ENCODE measurements at places on chromosomes 4 and X.
A peak's percentile ranks its signal among the peaks of the same experiment; 100 is the strongest.

GRCh38 chr4:73856518-73856917, 3.4 kb downstream of the PF4V1 start:
- peak; percentile 40 for DNase-seq

- no peak for DNase-seq
These were observed 2.7 kb upstream of the PIR start for GRCh38 chrX:15495801-15496200.

GRCh38 chr4:71222661-71223060, 116.2 kb upstream of the SLC4A4 start:
- DNase-seq = no peak

- DNase-seq = no peak
These were observed 139.2 kb downstream of the PCDH18 start for GRCh38 chr4:137393044-137393443.

DNA sequence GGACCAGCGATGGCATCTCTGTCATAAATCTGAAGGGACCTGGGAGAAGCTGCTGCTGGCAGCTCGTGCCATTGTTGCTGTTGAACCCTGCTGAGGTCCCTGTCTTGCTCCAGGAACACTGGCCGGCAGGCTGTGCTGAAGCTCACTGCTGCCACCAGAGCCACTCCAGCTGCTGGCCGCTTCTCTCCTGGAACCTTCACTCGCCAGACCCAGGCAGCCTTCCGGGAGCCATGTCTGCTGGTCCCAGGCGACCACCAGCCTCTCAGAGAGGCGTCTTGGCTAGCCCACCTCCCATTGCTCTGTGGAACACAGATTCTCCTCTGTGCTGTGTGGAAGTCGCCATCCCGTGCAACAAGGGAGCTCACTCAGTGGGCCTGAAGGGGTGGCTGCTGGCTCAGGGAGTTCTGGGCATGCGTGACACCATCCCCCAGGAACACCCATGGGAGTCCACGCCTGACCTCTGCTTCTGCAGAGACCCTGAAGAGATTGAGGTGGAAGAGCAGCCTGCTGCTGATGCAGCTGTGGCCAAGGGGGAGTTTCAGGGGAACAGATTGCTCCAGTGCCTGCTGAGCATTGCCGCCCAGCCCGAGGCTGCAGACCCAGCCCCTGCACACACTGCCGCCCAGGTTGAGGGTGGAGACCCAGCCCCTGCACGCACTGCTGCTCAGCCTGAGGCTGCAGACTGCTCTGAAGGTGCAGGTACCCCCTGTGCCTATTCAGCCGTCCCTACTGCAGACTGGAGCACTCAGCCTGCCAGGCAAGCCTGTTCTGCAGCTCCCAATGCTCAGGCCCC, 33.1 kb upstream of the CYP4V2 start:
- no peak for DNase-seq

DNA sequence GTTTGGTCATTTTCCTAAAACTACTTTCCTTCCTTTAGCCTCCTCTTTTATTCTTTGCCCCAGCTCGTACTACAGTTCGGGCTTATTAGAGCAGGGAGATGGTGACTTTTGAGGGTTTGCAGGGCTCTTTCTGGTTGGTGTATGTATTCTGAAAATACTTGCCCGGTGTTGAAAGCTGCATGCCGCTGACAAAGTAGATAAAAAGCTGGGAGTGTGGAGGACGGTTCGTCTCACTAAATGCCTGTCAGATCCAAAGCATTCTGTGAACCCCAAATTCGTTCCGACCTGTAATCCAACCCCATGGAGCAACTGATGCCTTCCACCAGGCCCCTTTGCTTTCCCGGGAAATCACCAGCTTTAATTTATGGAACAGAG, 19.2 kb downstream of the TRIM2 start:
- DNase-seq = no peak

DNA sequence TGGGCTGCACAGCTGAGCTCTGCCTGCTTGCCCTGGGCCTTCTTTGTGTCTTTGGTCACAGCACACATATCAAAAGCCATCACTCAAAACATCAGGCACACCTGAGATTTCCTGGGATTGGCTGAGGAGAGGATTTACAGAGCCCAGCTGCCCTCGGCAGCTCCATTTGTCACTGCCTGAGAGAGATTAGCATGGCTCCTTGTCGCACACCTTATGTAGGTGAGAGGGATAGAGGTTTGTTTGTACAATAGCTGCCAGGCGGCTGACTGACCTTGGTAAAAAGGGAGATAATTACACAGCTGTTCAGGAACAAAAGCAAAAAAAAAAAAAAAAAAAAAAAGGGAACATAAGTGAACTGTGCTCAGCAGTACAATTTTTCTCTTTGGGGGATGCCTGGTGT, 63.2 kb downstream of the MGST2 start:
- no peak for DNase-seq
